Epithelial cell of proximal tubule (primary cell): ENCODE measurements at places on chromosomes 13 and 19. TPM values are rescaled to one million over a fixed set of nuclear protein-coding genes. Genes with fewer than 3 reads are reported as not detected.

TJP3 gene
- 1.9 and 3.8 TPM in 2 replicates for total RNA-seq

PLK5 gene
- total RNA-seq = not detected in 2 replicates

C13orf42 gene
- total RNA-seq = not detected in 2 replicates

- DNase-seq = no peak
Measured at GRCh38 chr13:80857321-80857720, 516.4 kb upstream of the SPRY2 start.

GRCh38 chr13:111211789-111212516 lies 96.8 kb downstream of the ARHGEF7 start:
- DNase-seq = no peak

- DNase-seq = no peak
Measured at GRCh38 chr13:76597868-76598267, 288.3 kb downstream of the KCTD12 start.

GRCh38 chr19:34962687-34963572 lies 1.1 kb downstream of the ZNF792 start:
- no peak for DNase-seq

DNA sequence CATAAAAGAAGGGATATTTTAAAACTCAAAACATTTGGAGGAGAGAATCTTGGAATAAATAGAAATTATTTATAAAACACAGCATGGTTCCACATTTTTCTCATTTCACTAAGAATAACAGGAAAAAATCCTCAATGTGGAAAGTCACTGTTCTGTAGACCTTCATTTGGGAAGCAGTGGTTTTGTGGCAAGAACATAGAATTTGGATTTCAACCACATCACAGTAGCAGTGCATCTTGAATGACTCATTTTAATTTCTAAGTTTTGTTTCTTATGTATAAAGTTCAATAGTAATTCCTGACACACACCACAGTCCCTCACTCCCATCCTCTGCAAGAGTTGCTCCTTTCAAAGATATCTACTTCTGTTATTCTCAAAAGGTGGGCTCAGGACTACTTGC lies 264.0 kb downstream of the ENOX1 start:
- DNase-seq = no peak

DNA sequence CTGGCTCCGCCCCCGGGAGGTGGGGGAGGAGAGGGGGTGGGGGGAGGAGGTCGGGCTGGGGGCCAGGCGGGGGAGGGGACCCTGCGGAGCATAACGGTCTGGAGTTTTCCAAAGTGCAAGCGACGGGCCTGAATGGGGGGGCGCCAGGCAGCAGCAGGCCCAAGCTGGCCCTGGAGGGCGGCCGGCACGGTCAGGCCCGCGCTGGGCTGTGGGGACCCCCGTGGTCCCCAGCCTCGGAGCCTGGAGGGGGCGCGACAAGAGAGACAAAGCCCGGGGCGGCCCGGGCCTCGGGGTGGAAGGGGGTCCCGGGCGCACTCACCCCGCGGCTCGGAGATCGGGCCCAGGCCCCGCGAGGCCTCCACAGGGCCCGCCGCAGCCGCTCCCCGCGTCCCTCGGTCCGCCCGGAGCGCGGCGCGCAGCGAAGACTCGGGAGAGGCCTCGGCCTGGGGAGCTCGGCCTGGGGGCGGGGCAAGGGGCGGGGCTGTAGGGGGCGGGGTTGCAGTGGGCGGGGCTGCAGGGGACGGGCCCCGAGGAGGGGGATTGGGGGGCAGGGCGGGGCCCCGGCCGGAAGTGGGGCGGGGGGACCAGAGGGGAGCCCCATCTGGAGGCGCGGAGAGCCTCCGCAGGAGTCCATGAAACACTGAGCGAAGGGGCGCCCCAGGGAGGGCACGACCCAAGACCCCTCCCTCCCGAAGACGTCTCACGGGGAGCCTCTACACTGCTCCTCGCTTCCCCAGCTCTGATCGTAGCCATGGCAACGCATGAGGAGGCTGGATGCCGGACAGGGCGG lies 47.6 kb downstream of the PTPRS start:
- no peak for DNase-seq

- no peak for DNase-seq
Measured at GRCh38 chr19:31054430-31054829, 294.8 kb downstream of the TSHZ3 start.
